ENCODE measurements at places on chromosomes 2 and 18.

DNA sequence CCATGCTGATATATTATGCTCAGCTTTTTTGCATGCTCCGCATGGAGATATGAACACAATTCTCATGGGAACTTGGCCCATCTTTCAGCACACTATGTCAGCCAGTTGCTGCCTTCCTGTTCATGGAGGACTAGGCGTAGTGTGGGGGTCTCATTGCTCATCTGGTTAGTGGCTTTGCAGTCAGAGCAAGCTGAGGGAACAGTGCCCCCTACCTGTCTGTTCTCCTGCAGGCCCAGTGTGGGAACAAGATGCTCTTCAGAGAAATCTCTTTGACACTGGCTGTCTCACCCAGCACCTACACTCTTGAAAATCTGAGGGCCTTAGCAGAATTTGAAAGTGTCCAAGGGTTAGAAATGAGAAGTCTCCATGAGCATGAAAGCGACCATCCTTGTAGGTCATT is 47.1 kb downstream of the SPTBN1 start:
- DNase-seq, result no peak
- no peaks in the 10 kb centered on the region for H3K36me3 ChIP-seq
- H3K27ac ChIP-seq, result no peak overlapping the region
- no peak overlapping the region for H3K4me3 ChIP-seq
- H3K27me3 ChIP-seq, result peaks cover 8% of the 10 kb centered on the region
- H3K4me1 ChIP-seq, result peaks cover 2% of the 10 kb centered on the region

DNA sequence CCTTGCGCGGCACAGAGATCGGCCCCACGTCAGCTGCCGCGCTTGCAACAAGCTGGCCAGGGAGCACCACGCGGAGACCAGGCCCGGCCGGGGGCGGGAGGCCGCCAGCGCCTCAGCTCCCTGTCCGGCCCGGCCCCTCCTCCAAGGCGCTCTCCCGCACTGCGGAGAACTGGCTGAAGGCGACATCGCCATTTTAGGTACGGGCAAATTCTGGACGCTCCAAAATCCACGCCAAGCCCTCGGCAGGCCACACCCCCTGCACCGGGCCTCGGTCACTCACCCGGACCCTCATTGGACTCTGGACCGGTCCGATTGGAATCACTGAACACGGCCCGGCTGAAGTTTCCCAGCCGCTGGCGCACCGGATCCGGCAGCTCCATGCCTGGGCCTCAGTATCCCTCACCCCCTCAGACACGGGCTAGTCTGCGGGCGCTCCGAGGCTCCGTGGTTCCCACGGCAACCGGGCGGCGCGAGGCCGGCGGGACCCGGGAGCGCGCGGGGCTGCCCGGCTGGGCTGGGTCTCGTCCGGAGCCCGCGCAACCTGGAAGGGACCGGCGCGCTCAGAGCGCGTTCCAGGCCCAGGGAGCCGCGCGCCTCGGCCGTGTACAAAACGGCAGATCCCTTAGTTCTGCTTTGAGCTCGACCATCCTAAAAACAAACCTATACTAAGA is at the start of gene TMEM17:
TSS of gene TMEM17 (minus strand) at position 446 of the 671 bp plus-strand sequence. CDS start at position 380, 66 bp downstream.
- H3K27me3 ChIP-seq, result peaks cover 20% of the 10 kb centered on the region
- H3K36me3 ChIP-seq, result no peaks in the 10 kb centered on the region
- peaks cover 5% of the 10 kb centered on the region for H3K4me1 ChIP-seq
- no peak for DNase-seq

- no peak overlapping the region for H3K27ac ChIP-seq
- H3K4me3 ChIP-seq, result no peak overlapping the region
- peaks cover 8% of the 10 kb centered on the region for H3K27me3 ChIP-seq
- DNase-seq, result no peak
- H3K36me3 ChIP-seq, result peaks cover 2% of the 10 kb centered on the region
- H3K4me1 ChIP-seq, result no peaks in the 10 kb centered on the region
Observed at GRCh38 chr2:105385731-105386540, 12.9 kb downstream of the FHL2 start.

DNA sequence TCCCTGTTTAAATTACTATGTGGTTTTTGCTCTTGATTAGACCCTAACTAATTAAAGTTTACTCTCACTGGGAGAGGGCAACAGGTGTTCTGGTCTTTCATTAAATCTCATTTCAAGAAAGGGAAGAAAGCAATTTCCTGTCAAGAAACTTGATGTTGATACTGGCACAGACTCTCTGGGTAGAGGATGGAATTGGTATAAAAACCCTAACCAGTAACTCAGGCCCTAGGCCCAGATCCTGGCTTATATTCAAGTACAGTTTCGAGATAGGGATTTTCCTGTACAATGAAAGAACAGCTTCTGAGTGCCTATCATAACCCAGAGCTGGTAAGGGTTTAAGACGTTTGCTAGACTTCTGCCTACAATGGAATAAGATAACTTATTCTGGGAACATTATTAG is 61.6 kb upstream of the ACYP2 start:
- H3K4me1 ChIP-seq, result peaks cover 14% of the 10 kb centered on the region
- peaks cover 7% of the 10 kb centered on the region for H3K36me3 ChIP-seq
- H3K27me3 ChIP-seq, result no peaks in the 10 kb centered on the region
- DNase-seq, result no peak

DNA sequence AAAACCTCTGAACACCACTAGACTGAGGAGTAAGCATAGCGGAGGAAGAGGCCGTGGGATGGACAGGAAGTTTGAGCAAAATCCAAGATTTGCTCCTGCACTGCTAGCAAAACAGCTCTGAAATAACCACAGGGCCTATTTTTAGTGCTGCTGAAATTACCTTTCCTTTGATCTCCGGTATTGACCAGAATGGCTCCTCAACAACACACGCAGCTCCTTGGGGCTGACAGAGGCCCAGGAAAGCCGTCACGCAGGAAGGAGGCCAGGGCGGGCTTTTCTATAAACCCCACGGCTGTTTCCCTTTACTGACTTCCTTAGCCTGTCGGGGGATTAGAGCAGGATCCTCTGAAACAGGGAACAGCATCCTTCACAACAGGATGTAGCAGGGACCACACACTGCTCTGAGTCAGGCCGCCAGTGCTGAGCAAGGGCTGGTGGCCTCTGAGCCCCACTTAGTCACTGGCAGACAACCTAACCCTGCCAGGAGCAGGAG is 80.8 kb upstream of the LCLAT1 start:
- no peaks in the 10 kb centered on the region for H3K36me3 ChIP-seq
- no peaks in the 10 kb centered on the region for H3K27me3 ChIP-seq
- no peak for DNase-seq

- no peaks in the 10 kb centered on the region for H3K4me1 ChIP-seq
- H3K27me3 ChIP-seq, result peaks cover 22% of the 10 kb centered on the region
- H3K27ac ChIP-seq, result no peak overlapping the region
Observed at GRCh38 chr2:177640423-177640822, 247.8 kb downstream of the AGPS start.

DNA sequence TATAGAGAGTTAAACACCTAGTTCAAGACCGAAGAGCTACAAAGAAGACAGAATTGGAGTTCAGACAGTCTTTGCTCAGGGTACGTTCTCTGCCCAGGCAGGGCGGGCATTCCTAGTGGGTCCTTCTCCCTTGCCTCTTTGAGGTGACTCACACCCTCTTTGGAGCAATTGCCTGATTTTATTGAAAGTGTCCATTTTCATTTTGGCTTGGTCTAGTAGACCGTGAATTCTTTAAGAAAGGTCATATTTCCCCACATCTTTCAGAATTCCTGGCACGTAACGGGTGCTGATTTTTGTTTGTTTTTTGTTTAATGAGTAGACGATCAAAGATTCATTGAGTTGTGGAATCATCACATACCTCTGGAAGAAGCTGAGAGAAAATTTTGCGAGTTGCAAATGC is 871.5 kb downstream of the RNF144A start:
- H3K36me3 ChIP-seq, result no peaks in the 10 kb centered on the region
- H3K4me1 ChIP-seq, result no peaks in the 10 kb centered on the region
- H3K27ac ChIP-seq, result no peak overlapping the region
- no peak overlapping the region for H3K4me3 ChIP-seq
- H3K27me3 ChIP-seq, result no peaks in the 10 kb centered on the region
- no peak for DNase-seq

GRCh38 chr2:45850558-45850957 is 199.1 kb downstream of the PRKCE start:
- H3K27ac ChIP-seq, result no peak overlapping the region
- peaks cover 10% of the 10 kb centered on the region for H3K4me1 ChIP-seq
- no peak for DNase-seq
- H3K36me3 ChIP-seq, result no peaks in the 10 kb centered on the region
- H3K4me3 ChIP-seq, result no peak overlapping the region

DNA sequence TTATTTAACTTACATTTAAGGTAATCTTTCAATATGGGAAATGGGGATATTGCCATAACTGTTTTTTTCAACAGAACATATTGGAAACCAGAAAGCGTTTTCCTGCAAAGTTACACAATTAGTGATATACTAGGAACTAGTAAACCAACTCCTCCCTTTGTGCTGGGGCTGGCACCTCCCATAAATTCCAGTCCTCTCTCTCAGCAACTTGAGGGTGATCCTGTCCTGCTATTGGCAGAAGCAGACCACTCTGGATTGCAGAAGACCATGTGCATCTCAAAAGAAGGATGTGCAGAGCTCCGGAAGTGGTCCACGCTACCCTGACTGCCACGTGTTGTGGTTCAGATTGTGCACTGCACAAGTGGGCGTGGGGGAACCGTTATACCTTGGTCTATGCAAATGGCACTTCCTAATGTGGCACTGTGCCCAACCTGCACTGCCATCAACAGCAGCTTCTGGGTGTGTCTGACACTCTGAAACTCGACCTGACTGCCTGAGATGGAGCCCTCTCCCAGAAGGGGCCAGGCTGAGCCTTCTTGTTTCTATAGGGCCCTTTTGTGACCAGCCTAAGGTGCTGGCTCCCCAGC is 219.2 kb downstream of the ZNF516 start:
- no peak overlapping the region for H3K4me3 ChIP-seq
- no peak overlapping the region for H3K27ac ChIP-seq
- no peaks in the 10 kb centered on the region for H3K4me1 ChIP-seq
- no peak for DNase-seq

- no peak for DNase-seq
- H3K4me3 ChIP-seq, result no peak overlapping the region
- no peaks in the 10 kb centered on the region for H3K4me1 ChIP-seq
- no peaks in the 10 kb centered on the region for H3K36me3 ChIP-seq
- H3K27ac ChIP-seq, result no peak overlapping the region
- no peaks in the 10 kb centered on the region for H3K27me3 ChIP-seq
Observed at GRCh38 chr2:220175967-220176366, 548.5 kb downstream of the SLC4A3 start.

GRCh38 chr2:7904319-7904718 is 777.5 kb upstream of the ID2 start:
- no peak overlapping the region for H3K4me3 ChIP-seq
- H3K36me3 ChIP-seq, result peaks cover 4% of the 10 kb centered on the region
- no peak for DNase-seq
- peaks cover 9% of the 10 kb centered on the region for H3K4me1 ChIP-seq

- no peak overlapping the region for H3K27ac ChIP-seq
- DNase-seq, result no peak
- peaks cover 54% of the 10 kb centered on the region for H3K27me3 ChIP-seq
- no peaks in the 10 kb centered on the region for H3K36me3 ChIP-seq
Observed at GRCh38 chr2:120525056-120526046, 179.4 kb downstream of the INHBB start.

- no peak overlapping the region for H3K27ac ChIP-seq
- no peak overlapping the region for H3K4me3 ChIP-seq
- peaks cover 11% of the 10 kb centered on the region for H3K4me1 ChIP-seq
- DNase-seq, result no peak
- peaks cover 78% of the 10 kb centered on the region for H3K27me3 ChIP-seq
- no peaks in the 10 kb centered on the region for H3K36me3 ChIP-seq
Observed at GRCh38 chr2:20670315-20671035, 3.5 kb downstream of the GDF7 start.

GRCh38 chr2:163341426-163341825 is 394.4 kb downstream of the FIGN start:
- no peak overlapping the region for H3K27ac ChIP-seq
- no peak overlapping the region for H3K4me3 ChIP-seq
- H3K4me1 ChIP-seq, result no peaks in the 10 kb centered on the region
- no peaks in the 10 kb centered on the region for H3K27me3 ChIP-seq

DNA sequence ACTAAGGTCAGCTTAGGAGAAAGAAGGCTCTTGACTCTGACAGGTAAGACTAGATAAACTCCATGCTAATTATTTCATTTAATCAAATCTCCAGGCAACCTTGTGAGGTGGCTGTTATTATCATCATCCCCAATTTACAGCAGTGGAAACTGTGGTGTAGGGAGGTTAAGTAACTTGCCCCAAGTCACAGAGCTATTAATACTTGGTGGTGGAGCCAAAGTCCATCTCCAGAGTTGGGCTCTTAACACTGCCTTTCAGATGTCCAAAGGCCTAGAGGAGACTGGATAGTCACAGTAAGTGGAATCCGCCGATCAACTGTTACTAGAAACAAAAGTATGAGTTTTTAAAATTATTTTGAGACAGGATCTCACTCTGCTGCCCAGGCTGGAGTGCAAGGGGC is 46.6 kb upstream of the SP3 start:
- no peaks in the 10 kb centered on the region for H3K36me3 ChIP-seq
- H3K27me3 ChIP-seq, result peaks cover 30% of the 10 kb centered on the region
- peaks cover 16% of the 10 kb centered on the region for H3K4me1 ChIP-seq
- H3K4me3 ChIP-seq, result peak overlapping the region; percentile 47
- DNase-seq, result no peak

- no peaks in the 10 kb centered on the region for H3K4me1 ChIP-seq
- peaks cover 5% of the 10 kb centered on the region for H3K36me3 ChIP-seq
- DNase-seq, result no peak
- no peaks in the 10 kb centered on the region for H3K27me3 ChIP-seq
- no peak overlapping the region for H3K27ac ChIP-seq
Observed at GRCh38 chr18:79756826-79757225, 40.9 kb upstream of the KCNG2 start.

GRCh38 chr2:8146132-8147005 is 535.5 kb upstream of the ID2 start:
- H3K27me3 ChIP-seq, result no peaks in the 10 kb centered on the region
- H3K36me3 ChIP-seq, result peaks cover 3% of the 10 kb centered on the region
- H3K4me3 ChIP-seq, result no peak overlapping the region
- peaks cover 4% of the 10 kb centered on the region for H3K4me1 ChIP-seq
- no peak for DNase-seq
- no peak overlapping the region for H3K27ac ChIP-seq

GRCh38 chr2:105504459-105504858 is 105.6 kb upstream of the FHL2 start:
- H3K27me3 ChIP-seq, result peaks cover 22% of the 10 kb centered on the region
- no peak for DNase-seq
- peaks cover 2% of the 10 kb centered on the region for H3K36me3 ChIP-seq
- no peaks in the 10 kb centered on the region for H3K4me1 ChIP-seq
- H3K4me3 ChIP-seq, result no peak overlapping the region

GRCh38 chr2:181462033-181462432 is 4.8 kb downstream of the ITGA4 start:
- H3K36me3 ChIP-seq, result peaks cover 21% of the 10 kb centered on the region
- H3K27ac ChIP-seq, result peak overlapping the region; percentile 96
- no peak for DNase-seq

GRCh38 chr2:238942726-238943300 is 94.9 kb downstream of the TWIST2 start:
- no peak overlapping the region for H3K27ac ChIP-seq
- no peak for DNase-seq
- peaks cover 4% of the 10 kb centered on the region for H3K4me1 ChIP-seq
- H3K27me3 ChIP-seq, result peaks cover 18% of the 10 kb centered on the region
- no peak overlapping the region for H3K4me3 ChIP-seq

DNA sequence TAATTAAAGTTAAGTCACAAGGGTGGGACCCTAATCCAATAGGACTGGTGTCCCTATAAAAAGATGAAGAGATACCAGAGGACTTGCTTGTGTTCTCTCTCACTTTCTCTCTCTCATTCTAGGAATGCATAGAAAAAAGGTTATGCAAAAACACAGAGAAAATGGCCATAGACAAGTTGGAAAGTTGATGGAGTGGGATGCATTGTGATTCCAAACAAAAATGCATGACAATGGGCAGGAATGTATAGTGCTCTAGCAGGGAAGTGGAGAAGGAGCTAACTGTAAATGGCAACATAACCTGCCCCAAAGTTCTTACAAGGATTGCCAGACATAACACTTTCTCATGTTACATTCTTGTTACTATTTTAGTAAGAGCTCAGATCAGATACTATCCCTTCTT is 301.6 kb upstream of the LRATD1 start:
- H3K27me3 ChIP-seq, result no peaks in the 10 kb centered on the region
- H3K4me1 ChIP-seq, result no peaks in the 10 kb centered on the region
- no peaks in the 10 kb centered on the region for H3K36me3 ChIP-seq
- no peak for DNase-seq
